ENCODE measurements at places on chromosomes 4 and X. TPM values are rescaled to one million over a fixed set of nuclear protein-coding genes. Genes with fewer than 3 reads are reported as not detected.

- no peak for DNase-seq
These were observed 136.0 kb downstream of the FAM53A start for GRCh38 chr4:1547856-1548826.

DNA sequence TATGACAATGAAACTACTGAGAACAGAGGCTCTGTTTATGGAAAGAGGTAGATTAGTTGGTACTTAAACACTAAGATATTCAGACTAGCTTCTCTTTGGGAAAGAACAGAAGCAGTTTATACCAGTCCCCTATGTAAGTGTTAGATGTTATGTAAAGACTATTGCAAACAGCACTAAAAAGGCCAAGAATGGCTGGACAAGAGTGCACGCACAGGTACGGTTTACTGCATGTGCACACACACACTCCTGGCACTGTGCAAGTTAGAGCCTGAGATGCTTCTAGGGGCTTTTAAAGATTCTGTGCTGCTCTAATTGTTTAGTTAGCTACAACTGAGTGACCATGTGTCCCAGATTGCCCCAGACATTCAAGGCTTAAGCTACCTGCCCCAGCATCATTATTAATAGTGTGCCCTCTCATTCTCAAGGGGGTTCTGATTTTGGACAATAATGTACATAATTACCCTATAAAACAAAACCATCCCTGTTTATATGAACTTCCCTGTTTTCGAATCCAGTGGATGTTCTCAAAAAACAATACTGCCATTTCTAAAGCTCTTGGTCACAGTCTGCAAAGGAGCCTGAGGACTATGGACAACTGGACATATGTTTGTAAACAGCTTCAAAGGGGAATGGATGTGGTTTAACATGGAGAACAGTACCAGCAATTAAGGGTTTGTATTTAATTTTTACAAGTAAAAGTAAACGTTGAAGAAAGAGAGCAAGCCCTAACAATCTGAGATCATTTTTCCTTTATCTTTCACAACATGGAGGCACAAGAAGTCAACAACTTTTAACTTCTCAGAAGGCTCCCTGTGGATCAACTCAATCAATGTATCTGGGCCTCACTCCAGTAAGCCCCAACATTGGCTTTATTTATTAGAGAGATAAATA, 2.0 kb downstream of the SETD7 start:
- no peak for DNase-seq

GRCh38 chrX:101977106-101977505, 45.3 kb upstream of the ZMAT1 start:
- DNase-seq = no peak

GRCh38 chr4:30429813-30430761, 290.1 kb upstream of the PCDH7 start:
- DNase-seq = no peak

Gene FAM47E
- 0.17 TPM for total RNA-seq

DNA sequence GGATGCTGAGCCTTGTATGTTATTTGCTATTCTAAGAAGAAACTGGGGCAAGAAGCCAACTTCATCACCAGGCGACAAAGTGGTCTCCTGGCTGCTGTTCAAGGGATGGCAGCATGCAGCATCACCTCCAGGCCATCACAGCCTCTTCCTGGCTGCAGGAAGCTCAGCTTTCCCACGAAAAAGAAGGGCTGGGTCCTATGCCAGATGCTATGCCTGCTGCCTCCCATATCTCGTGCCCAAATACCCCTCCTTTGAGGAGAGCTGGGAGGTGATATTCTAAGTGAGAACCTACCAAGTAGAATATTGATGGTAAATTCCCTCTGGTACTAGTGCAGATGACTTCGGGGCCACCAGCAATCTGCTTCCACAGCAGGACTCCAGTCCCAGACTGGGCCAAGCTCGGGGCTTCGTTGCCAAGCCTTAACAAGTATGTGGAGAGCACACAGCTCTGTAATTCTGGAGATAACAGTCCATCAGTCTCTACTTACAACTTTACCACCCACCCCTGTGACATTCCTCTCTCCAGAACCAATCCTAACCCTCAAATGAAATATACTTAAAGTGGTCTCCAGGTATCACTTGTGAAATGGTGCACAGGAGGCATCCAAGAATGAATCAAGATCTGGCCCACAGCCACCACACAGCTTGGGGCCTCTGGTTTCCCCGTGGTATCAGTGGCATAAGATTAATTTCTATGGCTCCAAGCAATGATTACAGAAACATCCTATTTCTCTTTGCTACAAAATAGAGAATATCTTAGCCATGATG, 149.3 kb downstream of the PALLD start:
- DNase-seq = no peak

- DNase-seq = peak; percentile 73
These were observed 18.1 kb upstream of the CHRNA9 start for GRCh38 chr4:40316782-40317635.

GRCh38 chr4:3179126-3179706, 69.7 kb upstream of the MSANTD1 start:
- no peak for DNase-seq

GRCh38 chrX:74492720-74493201, 71.5 kb downstream of the SLC16A2 start:
- DNase-seq = peak; percentile 6

Gene CLGN
- not detected for total RNA-seq

Gene APBB2
- total RNA-seq = 0.62 TPM

GRCh38 chr4:182513587-182514291, 270.5 kb downstream of the TENM3 start:
- no peak for DNase-seq

- no peak for DNase-seq
These were observed 95.2 kb upstream of the DKK2 start for GRCh38 chr4:107131295-107131694.

GRCh38 chrX:56114437-56114787, 117.7 kb upstream of the KLF8 start:
- DNase-seq = no peak

GRCh38 chr4:80926891-80927290, 103.6 kb upstream of the BMP3 start:
- DNase-seq = no peak

Gene IRAK1
- total RNA-seq = 112 TPM

- DNase-seq = no peak
These were observed 89.3 kb downstream of the TSPAN5 start for GRCh38 chr4:98568941-98569663.

Gene HTATSF1
- total RNA-seq = 62.1 TPM

DNA sequence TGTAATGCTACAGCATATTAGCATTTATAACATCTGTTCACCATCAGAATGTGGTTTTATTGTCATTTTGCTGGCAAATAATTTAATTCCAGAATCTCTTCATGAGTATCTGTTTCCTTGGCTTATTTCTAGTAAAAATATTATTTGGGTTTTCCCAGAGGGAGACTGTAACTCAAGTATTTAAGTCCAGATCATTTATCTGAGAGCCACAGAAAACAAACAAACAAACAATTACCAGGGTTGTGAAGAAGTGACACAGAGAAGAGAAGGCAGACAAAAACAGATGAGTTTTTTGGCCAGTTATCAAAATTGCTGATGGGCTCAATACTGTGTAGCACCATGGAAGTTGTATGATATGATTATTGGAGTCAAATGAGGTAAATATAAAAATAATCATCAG, 515.1 kb downstream of the TECRL start:
- DNase-seq = no peak

- DNase-seq = no peak
These were observed 83.8 kb upstream of the C1QTNF7 start for GRCh38 chr4:15344041-15344440.

- DNase-seq = no peak
These were observed 60.5 kb upstream of the ENPEP start for GRCh38 chr4:110415478-110415877.

GRCh38 chrX:433771-434170, 47.1 kb upstream of the PPP2R3B start:
- no peak for DNase-seq

- no peak for DNase-seq
These were observed 102.4 kb upstream of the ADRA2C start for GRCh38 chr4:3663791-3664190.

Gene ADH1A
- not detected for total RNA-seq

- no peak for DNase-seq
These were observed 4.6 kb downstream of the P2RY4 start for GRCh38 chrX:70255452-70255851.

GRCh38 chr4:165810726-165811125, 62.3 kb upstream of the TLL1 start:
- no peak for DNase-seq

Gene MTMR1
- 47.1 TPM for total RNA-seq

Gene HOPX
- total RNA-seq = 74.6 TPM

Gene TACR3
- total RNA-seq = not detected

DNA sequence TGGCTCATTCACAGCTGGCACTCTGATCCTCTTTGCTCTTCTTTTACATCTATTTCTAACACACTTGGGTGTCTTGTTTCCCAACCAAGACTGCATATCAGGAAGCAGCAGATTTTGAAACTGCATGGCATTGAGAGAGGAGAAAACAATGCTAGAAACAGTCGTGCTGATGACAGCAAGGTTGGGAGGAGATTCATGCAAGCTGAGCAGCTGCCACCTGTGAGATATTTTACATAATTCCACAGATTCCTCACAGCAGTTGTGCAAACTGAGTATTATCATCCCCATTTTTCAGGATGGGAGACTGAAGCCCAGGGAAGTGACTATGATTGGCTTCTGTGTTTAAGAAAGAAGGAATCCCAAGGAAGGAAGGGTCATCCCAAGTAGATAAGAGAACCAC, 105.0 kb downstream of the SLC2A9 start:
- no peak for DNase-seq

Gene ABCG2
- total RNA-seq = 1.1 TPM

DNA sequence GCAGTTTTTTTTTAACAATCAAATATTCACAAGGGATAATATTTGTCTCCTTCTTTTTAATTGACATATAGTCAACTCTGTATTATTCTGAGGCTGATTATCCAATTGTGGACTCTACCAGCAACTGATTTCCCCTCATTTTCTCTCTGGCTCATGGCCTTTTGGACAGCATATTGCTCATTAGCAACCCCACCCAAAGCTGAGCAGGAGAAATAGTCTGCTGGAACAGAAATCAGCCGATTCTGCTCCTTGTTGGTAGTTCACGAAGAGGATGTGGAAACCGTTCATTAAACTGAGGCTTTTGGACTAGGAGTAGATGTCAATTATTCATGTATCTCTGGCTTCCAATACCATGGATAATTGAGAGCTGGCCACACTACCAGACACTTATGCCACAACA, 428.4 kb upstream of the INTU start:
- DNase-seq = no peak

Gene NFKB1
- 142 TPM for total RNA-seq

Gene SCML1
- total RNA-seq = 6.1 TPM

GRCh38 chr4:28744066-28744465, 1883.4 kb downstream of the STIM2 start:
- DNase-seq = no peak

DNA sequence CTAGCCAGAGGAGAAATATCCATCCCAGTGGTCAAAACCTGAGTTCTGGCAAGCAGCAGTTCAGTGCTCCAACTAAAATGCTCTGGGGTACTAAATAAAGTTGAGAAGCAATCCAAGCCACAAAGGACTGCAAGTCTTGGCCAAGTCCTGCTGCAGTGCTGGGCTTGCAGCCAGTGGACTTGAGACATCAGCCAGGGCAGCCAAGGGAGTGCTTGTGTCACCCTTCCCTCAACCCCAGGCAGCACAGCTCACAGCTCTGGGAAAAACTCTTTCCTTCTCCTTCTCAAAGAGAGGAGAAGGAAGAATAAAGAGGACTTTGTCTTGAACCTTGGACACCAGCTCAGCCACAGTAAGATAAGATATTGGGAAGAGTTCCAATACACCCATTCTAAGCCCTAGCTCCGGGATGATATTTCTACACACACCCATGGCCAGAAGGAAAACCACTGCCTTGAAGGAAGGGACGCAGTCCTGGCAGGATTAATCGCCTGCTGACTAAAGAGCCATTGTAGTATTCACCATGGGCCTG, 99.8 kb downstream of the PTCHD1 start:
- DNase-seq = no peak

Gene KDR
- not detected for total RNA-seq

Gene GPR82
- not detected for total RNA-seq

Gene LDOC1
- 8.5 TPM for total RNA-seq

GRCh38 chr4:55554453-55555030, 7.8 kb upstream of the CLOCK start:
- DNase-seq = peak; percentile 25

- DNase-seq = no peak
These were observed 279.1 kb upstream of the NRK start for GRCh38 chrX:105543283-105543682.

DNA sequence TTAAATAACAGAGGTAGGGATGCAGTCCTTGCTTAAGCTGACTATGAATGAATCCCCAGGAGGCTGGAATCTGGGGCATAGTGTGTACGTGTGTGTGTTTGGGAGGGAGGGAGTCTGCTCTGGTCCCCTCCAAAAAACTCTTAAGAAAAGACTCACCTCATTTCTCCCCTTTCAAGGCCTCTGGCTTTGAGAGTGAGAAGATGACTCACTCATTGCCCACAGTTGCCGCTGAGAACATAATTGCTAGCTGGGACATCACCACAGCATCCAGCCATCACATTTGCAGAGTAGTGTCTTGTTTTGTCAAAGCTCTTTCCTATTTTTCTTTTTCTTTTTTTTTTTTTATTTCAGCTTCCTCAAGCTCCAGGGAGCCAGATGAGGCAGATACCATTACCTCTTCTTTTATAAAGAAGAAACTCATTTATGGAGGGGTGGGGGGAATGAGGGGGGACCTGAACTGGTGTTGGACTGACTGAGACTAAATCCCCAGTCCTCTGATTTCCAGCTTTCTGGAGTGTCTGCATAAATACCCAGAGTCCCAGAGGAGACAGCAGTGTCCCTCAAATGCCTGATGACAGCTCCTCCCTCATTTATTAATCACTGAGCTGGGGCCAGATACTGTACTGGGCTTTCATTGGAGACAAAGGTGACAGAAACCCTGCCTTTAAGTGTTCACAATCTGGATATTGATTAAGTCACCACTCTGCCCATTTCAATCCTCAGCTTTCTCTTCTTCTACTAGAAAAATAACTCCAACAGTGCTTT, 61.9 kb upstream of the LAS1L start:
- DNase-seq = peak; percentile 62

DNA sequence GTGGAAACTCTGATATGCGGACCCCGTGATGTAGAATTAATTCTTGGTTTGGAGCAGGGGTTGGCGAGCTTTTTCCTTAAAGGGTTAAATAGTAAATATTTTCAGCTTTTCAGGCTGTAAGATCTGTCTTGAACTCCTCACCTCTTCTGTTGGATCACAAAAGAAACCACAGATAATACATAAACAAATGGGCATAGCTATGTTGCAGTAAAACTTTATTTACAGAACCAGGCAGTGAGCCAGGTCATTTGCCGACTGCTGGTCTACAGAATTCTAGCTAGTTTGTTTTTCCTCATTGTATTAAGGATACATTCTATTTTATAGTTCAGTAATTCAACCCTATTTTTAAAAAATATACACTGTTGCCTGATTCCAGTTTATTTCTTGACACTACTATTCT, 116.6 kb downstream of the PAPSS1 start:
- no peak for DNase-seq

Gene SMIM10
- not detected for total RNA-seq

DNA sequence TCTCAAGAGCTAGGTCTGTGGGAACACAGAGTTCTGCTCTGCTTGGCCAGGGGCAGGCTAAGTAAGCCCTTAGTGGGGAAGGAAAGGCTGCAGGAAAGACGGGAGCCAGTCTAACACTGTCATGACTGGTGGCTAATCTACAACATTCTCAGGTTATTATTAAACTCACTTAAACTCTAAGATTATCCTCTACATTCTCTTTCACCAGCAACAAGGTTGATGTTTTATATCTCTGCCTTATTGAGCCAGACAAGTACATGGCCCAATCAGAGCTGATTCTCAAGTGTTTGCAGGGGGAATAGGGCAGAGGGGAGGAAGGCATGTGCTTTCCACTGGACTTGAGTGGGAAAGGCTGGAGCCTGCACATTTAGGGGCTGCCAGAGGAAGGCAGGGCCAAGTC, 50.9 kb upstream of the FAM241A start:
- no peak for DNase-seq
